Coronary artery (tissue), 2 donors: ENCODE measurements at places on chromosomes 1 and 21.

GRCh38 chr1:205532996-205533735 is 28.7 kb downstream of the CDK18 start:
- DNase-seq = no peak

- no peak for DNase-seq
These were observed 43.2 kb downstream of the ZSCAN20 start for GRCh38 chr1:33515607-33516006.

- no peak for DNase-seq
These were observed 24.0 kb upstream of the TDRD10 start for GRCh38 chr1:154478013-154478412.

- DNase-seq = no peak
These were observed 25.0 kb upstream of the CD1D start for GRCh38 chr1:158155673-158156072.

DNA sequence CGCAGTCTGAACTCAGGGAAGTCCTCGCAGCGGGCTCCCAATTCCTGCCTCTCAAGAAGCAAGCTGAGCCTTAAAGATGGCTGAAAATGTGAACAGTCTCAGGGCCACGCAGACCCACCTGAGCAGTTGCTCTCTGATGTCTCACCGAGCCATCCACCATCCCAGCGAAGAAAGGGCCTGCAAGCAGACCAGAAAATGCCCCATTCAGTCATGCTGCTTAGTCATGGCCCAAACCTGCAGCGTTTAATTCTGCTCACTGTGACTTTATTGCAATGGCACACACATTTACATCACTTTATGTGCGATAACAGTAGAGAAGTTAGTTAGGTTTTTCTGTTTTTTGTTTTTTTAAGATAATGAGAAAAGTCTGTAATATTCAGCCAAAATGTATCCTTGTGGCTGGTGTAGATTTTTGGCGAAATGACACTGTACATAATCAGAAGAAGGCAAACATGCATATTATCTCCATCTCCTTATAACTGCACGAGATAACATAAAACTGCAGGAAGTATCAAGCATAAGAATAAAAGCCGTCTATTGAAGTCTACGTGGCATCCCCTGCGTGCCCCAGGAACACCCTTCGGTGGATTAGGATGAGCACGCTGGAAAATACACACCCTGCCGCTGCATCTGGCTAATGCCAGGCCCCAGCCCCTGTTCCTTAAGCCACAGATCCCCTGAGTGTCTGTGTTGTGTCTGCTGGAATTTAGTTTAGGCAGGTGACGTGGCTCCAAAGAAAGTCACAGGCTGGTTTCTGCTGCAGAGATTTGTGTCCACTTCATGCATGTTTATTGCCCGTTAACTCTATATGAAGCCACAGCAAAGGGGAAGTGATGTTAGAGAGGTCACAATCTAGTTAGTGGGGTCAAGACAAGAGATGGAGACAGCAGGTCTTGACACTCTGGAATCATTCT is 119.8 kb upstream of the IRF2BP2 start:
- no peak for DNase-seq

DNA sequence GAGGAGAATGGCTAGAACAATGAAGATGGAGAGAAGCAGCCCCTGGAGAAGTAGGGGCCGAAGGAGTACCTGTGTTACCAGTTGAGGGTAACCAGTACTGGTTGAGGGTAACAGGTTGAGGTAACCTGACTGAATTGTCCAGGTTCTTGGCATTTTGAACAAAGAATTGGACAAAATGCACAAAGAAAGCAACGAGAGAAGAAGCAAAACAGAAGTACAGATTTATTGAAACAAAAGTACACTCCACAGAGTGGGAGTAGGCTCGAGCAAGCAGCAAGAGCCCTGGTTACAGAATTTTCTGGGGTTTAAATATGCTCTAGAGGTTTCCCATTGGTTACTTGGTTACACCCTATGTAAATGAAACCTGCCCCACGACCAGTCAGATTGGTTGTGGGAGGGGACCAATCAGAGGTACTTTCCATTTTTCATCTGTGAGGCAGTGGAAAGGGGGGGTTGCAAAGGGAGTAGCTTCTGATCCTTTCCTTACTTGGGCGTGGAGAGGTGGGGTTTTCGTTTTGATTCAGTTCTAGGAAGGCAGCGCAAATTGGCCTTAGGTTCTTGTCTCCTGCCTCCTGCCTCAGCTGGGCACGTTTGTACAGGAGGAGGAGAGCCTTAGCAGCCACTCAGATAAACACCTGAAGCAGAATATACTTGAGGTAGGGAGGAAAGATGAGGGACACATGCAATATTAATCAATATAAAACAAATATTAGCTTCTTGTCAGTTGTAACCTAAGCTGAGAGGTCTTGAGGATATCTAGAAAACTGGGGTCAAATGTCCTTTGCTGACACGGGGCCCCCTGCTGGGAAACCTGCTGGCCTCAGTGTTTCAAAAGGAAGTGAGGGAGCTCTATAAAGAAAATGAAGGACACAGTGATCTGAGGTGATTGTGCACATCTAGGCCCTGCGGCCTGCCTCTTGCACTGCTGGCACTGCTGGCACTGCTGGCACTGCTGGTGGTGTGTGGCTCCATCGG is 14.3 kb upstream of the LSM10 start:
- no peak for DNase-seq

DNA sequence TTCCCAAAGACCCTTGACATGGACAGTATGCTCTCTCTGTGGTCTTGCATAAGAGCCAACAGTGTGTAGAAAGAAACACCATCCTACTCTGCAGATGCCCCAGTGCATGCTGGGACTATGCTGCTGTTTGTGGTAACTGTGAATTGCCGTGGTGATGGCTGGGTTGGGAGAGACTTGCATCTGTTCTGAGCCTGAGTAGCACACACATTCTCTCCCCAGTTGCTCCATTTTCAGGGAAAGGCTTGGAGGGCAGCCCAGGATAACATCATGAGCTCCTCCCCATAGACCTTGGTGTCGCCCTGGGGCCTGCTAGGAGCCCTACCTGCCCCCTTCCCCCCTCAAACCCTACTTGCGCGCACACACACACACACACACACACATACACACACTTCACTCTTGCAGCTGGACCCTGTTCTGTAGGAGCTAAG is 120.9 kb upstream of the IPO9 start:
- no peak for DNase-seq

DNA sequence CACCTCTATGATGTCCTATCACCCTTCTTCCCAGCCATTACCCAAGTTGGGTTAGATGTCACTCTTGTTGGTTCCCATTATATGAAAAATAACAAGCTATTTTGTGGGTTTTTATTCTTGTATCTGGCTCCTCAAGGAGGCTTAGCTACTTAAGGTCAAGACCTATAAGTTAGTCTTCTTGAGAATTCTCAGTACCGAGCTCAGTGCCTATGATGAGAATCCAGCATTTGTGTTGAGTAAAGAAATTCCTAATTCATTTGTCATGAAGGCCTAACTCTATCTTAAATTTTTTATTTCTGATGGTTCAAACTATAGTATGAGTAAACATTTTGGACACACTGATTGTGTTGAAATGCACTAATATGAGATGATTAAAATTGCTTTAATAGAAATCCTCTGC is 15.9 kb downstream of the NUF2 start:
- DNase-seq = no peak

DNA sequence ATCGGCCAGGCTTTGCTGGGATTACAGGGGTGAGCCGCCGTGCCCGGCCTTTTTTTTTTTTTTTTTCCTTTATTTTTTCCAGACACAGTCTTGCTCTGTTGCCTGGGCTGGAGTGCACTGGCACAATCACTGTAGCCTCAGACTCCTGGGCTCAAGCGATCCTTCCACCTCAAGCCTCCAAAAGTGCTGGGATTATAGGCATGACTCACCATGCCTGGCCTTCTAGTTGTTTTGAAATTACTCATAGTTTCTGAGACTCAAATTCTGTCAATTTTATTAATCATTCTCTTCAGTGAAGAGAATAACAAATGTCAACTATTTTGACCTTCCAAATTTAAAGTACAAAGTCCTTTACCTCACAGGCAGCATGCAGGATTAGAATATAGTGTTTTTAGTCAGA is 374.5 kb downstream of the PLA2G4A start:
- no peak for DNase-seq
